ENCODE measurements at places on chromosomes 11 and 22. TPM values are rescaled to one million over a fixed set of nuclear protein-coding genes. Genes with fewer than 3 reads are reported as not detected.

SMC1B gene
- total RNA-seq, result 0.09 TPM

DNA sequence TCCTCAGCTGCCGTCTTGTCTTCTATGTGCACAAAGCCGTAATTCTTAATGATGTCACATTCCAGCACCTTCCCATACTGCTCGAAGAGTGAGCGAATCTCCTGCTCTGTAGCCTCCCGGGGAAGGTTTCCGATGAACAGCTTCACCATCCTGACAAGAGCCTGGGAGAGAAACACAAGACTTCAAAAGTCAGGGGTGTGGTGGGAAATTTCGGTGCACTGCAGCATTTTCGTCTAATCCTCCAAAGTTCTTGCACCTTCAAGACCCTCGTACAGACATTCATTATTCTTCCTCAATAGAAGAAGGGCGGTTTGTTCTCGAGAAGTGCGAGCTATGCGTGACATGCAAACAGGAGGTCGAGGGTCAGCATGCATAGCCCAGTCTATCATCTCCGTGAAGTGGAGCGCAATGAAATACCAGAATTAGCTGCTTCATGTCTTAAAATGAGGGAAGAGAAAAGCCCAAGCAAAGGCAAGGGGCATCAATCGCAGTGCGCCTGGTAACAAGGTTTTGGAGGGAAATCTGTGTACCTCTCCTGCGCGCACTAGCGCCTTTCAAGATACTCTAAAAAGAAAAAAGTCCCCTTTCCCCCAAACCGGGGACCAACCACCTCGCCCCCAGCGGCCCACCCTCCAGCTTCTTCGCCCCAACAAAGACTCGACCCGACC, 622 bp downstream of the RBM4B start:
- no peak for DNase-seq
- H3K4me3 ChIP-seq, result peak overlapping the region; percentile 66
- H3K4me1 ChIP-seq, result peaks cover 27% of the 10 kb centered on the region
- H3K27ac ChIP-seq, result peak overlapping the region; percentile 98
- peaks cover 6% of the 10 kb centered on the region for H3K36me3 ChIP-seq
- no peaks in the 10 kb centered on the region for H3K27me3 ChIP-seq

DNA sequence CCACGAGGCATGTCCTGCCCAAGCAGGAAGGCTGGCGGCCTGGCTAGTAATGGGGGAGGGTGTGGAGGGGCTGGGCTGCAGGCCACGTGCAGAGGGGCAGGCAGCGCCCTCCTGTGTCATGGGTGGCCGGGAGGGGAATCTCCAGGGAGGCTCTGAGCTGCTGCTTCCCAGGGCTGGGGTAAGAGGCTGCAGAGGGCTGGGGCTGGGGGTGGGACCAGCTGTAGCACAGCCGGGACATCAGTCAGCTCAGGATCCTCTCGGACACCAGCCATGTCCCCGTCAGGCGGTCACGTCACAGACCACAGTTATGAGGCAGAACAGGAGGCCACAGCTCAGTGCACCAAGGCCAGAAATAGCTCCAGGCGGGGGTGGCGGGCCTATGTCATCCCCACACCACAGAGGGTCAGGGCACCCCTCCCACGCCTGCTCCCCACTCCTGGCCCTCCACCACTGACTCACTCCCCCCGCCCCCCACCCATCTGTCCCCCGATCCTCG, 21.1 kb downstream of the RTN4R start:
- H3K4me1 ChIP-seq, result peaks cover 36% of the 10 kb centered on the region
- H3K27ac ChIP-seq, result no peak overlapping the region
- no peak for DNase-seq
- H3K36me3 ChIP-seq, result no peaks in the 10 kb centered on the region
- no peaks in the 10 kb centered on the region for H3K27me3 ChIP-seq

- DNase-seq, result peak; percentile 67
- no peak overlapping the region for H3K27ac ChIP-seq
- no peak overlapping the region for H3K4me3 ChIP-seq
Observed at GRCh38 chr22:22687638-22688500, 43.5 kb downstream of the GGTLC2 start.

DNA sequence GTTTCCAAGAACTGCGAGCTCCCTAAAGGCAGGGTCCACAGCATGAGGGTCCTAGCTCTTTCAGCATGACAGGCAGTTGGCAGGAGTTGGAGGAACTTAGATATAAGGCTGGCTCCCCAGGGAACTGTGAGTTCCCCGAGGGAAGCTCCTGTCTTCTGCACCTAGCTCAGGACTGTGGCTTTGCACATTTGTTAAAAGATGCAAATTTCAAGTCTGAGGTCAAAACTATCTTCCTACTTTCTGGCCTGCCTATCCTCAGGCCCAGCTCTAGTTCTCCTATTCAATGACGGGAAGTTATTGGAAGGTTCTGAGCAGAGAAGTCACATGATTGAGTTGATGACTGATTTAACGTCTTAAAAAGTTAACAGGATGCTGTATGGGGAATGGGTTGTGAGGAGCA, 11.7 kb upstream of the UCP3 start:
- no peaks in the 10 kb centered on the region for H3K4me1 ChIP-seq
- no peak for DNase-seq
- no peak overlapping the region for H3K4me3 ChIP-seq
- no peak overlapping the region for H3K27ac ChIP-seq
- no peaks in the 10 kb centered on the region for H3K36me3 ChIP-seq

- peaks cover 27% of the 10 kb centered on the region for H3K4me1 ChIP-seq
- no peaks in the 10 kb centered on the region for H3K27me3 ChIP-seq
- H3K36me3 ChIP-seq, result no peaks in the 10 kb centered on the region
- peak overlapping the region; percentile 62 for H3K4me3 ChIP-seq
Observed at GRCh38 chr22:29030618-29031226, 30.9 kb downstream of the C22orf31 start.

DNA sequence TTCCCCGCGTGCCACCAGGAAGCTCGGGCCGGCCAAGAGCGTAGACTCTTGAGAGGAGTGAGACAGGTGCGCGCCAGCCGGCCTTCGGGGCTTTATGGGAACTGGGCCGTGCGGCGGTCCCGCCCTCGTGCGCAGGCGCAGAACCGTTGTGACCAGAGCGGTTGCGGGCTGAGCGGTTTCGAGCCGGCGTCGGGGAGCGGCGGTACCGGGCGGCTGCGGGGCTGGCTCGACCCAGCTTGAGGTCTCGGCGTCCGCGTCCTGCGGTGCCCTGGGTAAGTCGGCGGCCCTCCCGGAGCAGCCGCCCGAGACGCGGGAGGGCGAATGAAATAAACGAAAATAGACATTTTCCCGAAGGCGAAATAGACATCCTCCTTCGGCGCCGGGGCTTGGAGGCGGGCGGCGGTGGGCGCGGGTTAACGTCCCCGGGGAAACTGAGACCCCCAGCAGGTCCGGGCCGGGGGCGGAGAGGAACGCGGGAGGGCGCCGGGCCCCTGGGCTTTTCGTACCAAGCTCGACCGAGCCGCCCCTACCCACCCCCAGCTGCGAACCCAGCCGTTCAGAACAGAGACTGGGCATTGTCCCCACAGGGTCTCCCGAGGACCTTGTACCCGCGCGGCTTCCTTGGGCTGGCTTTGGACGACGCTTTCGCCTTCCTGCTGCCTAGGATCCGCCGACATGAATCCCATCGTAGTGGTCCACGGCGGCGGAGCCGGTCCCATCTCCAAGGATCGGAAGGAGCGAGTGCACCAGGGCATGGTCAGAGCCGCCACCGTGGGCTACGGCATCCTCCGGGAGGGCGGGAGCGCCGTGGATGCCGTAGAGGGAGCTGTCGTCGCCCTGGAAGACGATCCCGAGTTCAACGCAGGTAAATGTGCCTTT, at the start of gene ASRGL1:
ASRGL1 (plus strand) TSS at position 146 of the 879 bp plus-strand sequence; CDS start at position 676, 530 bp downstream.
- peaks cover 8% of the 10 kb centered on the region for H3K4me1 ChIP-seq
- H3K27me3 ChIP-seq, result peaks cover 13% of the 10 kb centered on the region
- peak within 1 kb of the TSS; percentile 68 for H3K4me3 ChIP-seq

Data from neural progenitor cell (in vitro differentiated cells).